Mucosa of gallbladder (tissue), 1 donor: ENCODE measurements at places on chromosomes 4 and X. TPM values are rescaled to one million over a fixed set of nuclear protein-coding genes. Genes with fewer than 3 reads are reported as not detected.

DNA sequence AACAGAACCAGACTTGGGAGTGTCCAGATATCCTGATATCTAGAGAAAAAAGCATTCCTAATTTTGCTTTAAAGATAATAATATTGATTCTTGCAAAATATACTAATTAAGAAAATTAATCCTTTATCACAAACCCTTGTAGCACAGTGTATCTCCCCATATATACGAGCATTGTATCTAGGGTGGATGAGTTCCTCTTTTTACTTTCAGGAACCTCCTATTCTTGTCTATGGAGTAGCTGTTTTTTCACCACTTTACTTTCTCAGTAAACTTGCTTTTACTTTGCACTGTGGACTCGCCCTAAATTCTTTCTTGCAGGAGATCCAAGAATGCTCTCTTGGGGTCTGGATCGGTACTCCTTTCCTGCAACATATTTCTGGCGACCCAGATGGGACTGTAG lies 103.9 kb downstream of the GLUD2 start:
- no peak for DNase-seq

DNA sequence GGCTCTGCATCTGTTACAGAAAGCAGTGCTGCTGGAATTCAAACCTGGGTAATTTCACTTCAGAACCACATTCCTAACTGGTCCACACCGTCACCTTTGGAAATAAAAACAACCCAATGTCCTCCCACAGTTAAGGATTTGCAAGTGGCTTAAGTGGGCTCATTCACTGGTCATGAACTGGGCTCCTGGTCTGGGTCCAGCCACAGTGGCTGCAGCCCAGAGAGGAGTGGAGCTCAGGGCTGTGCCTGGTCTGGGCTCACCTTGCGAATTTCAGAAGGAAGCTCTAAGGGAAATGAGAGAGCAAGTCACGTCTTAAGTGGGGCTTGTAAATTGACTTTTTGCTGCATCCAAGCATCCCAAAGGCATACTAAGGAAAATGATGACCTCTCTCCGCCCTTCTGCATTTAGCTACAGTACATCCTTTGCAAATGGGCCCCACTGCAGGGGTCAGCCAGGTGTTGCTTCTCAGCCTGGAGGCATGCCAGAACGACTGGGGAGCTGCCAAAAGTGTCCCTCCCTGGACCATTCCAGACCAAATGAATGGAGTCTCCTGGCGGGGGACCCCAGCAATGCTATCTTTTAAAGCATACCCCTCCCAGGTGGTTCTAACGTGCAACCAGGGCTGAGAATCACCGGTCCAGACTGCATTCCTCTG lies 25.6 kb upstream of the CRMP1 start:
- DNase-seq: no peak

DNA sequence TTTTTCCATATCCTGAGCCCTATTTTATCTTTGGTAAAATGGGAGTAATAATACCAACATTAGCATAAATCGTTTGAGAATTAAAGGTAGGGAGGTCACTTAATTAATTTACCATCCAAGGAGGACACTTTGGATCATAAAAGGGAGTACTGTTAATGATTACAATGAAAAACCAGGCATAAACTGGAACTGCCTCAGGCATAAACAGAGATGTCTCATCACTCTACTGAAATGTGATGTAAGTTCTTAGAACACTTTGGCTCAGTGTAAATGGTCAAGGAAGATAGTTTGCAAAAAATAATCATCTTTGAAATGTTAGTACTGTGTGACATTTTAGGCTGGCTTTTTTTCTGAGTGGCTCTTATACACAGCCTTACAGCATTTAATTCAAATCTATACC lies 268.7 kb downstream of the SLC39A8 start:
- DNase-seq: no peak

DNA sequence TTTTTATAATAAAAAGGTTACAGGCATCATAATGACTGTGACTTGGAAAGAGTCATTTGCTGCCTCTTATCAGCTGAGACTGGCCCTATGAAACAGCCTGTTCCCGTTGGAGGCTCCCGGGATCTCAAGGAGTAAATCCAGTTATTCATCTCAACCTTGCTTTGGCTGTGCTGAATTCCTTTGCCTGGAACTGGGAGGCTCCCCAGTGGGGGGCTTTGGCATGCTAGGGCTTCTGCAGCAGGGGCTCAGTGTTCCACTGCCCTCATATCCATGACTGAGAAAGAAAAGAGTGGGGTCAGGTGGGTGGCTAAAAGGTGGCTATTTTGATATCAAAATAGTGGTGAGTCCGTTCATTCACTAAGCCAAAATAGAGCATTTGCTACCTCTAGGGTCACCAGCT lies 71.2 kb downstream of the TRPC5 start:
- DNase-seq: no peak

GRCh38 chr4:109810552-109811387 lies 4.8 kb upstream of the GAR1 start:
- no peak for DNase-seq

Gene TCEAL9
- 28.4 TPM for total RNA-seq

Gene SCLT1
- 11.7 TPM for total RNA-seq
